ENCODE measurements at places on chromosomes 6 and 20.

DNA sequence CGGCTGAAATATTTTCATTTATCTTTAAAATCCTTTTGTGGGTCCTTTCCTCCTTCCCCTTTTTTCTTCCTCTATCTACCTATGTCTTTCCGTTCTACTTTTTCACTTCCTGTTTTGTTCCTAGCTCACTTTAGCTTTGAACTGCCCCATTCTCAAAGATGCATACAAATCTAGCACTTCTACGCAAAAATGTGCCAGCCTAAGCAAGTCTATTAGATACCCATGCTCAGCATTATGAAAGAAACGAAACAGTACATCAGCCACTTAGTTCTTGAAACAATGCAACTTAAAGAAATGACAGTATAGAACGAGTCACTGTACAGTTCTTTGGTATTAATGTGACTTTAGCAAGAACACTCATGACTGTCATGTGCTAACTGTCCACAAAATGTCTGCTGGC, 47.3 kb upstream of the MARCKS start:
- DNase-seq, result no peak

GRCh38 chr20:35598899-35599775, 16.5 kb upstream of the SPAG4 start:
- no peak for DNase-seq

GRCh38 chr6:160063771-160064413, 57.7 kb upstream of the SLC22A1 start:
- no peak for DNase-seq

DNA sequence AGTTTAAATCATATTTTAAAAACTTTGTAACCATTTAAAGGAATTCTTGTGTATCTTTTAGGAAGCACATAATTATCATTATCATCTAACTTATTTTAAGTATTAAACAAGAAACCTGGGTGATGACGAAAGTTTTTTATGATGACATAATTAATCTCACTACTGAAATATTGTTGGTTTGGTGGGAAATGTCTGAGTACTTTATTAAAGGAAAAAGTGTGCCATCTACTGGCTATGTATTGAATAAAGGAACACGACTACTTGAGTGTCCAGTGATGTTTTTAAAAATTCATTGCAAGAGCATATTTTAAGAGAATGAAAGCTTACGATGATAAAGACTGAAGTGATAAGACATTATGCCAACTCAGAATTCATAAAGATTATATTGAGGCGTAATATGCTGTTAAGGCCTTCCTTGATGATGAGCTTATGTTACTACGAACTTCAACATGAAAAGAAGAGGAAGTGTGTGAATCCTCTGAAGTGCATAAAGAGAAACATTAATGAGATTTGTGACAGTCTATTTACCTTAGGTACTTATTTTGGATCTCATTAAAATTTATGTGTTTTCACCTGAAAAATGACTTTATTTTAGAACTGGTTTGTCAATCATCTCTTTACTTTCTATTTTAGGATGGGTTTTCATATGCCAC, 12.0 kb upstream of the TRMT11 start:
- DNase-seq, result no peak

- no peak for DNase-seq
Measured at GRCh38 chr20:42610070-42610469, 579.6 kb downstream of the PTPRT start.

DNA sequence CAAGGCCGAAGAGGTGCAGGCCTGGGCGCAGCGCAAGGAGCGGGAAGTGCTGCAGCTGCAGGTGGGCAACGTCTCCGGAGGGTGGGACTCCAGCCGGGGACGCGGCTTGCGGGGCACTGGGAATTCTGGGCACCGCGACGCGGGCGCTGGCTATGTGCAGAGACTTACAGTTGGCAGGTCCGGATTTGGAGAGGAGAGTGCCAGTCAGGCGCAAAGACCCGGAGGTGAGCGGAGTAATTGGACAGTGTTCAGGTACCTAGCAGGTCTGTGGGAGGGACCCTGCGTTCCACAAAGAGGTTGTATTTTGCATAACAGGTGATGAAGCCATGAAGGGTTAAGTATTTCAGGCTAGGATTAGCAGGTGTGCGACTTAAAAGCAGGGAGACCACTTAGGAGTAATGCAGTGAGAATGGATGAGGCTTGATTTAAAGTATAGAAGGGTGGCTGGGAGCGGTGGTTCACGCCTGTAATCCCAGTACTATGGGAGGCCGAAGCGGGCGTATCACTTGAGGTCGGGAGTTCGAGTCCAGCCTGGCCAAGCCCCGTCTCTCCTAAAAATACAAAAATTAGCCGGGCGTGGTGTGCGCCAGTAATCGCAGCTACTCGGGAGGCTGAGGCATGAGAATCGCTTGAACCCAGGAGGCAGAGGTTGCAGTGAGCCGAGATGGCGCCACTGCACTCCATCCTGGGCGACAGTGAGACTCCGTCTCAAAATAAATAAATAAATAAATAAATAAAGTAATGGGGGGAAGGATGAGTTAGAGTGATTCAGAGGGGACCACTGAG, 1.0 kb downstream of the MRPS26 start:
- DNase-seq, result no peak

DNA sequence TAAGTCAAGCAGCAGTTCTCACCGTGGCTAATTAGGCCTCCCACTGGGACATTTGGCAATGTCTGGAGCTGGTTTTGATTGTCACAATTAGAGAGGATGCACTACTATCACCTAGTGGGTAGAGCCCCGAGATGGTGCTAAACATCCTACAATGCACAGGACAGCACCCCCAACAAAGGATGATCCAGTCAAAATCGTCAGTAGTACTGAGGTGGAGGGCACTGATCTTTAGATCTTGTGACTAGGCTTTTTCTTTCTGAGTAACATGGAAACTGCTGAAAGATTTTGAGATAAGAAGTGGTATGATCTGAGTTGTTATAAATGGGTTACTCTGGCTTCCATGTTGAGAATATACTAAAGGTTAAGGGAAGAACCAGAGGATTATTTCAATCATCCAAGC, 12.0 kb downstream of the UBD start:
- no peak for DNase-seq

DNA sequence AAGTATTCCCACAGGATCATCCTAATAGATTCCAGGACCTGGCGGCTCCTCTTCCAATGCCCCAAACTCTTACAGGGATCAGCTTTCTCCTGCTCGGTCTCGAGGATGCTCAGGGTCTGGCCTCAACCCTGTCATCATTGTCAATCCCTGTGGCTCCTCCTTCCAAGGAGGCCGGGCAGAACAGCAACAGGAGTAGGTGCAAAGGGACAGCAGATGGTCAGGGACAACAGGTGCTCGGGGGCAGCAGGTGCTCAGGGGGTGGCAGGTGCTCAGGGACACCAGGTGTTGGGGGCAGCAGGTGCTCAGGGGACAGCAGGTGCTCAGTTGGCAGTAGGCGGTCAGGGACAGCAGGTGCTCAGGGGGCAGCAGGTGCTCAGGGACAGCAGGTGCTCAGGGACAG, 84.8 kb downstream of the TTLL2 start:
- DNase-seq, result no peak

DNA sequence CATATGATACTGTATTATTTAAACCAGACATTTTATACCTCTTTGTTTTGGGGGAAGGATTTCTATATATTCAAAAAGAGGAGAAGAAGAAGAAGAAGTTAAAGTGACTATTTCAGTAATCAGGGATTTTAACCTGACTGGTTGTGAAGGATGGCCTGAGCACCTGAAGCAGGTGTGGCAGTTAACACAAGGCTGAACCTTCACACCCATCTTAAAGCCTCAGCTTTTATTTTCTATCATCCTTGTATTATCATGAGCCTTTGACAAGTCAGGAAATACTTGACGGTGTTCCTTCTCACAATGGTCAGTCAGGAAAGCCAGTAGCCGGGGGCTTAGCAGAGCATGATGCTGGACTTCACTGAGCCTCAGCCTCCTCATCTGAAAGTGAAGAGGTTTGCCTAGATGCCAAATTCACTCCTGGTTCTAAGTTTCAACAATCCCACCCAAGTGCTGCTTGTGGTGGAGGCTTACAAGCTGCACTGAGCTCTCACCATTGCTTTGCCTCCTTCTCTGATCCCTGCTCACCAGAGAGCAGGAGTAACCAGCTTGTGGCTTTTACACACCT, 117.2 kb downstream of the JAG1 start:
- DNase-seq, result no peak

- no peak for DNase-seq
Measured at GRCh38 chr6:19041906-19042305, 654.8 kb downstream of the RNF144B start.

DNA sequence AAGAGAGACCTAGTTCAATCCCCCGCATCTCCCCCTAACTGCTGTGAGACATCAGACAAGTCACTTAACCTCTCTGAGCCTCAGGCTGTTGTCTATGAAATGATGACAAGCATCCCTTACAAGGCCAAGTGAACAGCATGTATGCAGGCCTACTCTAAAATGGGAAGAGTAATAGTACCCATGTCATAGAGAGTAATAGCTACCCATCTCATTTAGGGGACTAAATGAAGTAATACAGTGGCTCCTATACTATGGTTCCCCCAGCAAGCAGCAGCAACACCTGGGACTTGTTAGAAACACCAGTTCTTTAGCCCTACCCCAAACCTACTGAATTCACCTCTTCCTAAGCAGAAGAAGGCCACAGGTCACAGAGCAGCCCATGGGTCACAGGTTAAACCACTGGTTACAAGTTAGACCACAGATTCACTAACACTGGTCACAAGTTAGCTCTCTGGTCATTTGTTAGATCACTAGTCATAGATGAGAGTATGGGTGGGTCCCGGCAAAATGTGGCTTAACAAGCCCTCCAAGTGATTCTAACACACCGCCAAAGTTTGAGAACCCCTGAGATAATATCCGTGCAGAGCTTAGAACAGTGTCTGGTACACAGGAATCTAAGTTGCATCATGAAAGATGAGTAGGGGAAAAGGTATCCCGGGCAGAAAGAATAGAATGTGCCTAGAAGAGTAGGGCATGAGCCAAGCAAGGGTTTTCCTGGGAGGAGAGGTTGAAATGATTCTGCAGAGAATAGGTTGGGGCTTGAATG, 1.4 kb downstream of the DEFB124 start:
- DNase-seq, result no peak

DNA sequence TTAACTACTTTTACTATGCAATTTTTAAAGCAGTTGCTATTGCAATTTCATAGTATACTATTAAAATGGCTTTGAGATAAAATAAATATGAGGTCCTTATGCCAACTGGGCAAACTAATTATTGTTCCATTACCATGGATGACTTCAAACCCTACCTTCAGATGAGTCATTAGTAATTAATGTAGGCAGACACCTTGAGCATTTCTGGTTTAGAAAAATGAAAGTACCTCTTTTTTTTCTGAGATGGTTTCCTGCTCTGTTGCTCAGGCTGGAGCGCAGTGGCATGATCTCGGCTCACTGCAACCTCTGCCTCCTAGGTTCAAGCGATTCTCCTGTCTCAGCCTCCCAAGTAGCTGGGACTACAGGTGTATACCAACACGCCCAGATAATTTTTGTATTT, 11.9 kb downstream of the ASF1A start:
- no peak for DNase-seq

DNA sequence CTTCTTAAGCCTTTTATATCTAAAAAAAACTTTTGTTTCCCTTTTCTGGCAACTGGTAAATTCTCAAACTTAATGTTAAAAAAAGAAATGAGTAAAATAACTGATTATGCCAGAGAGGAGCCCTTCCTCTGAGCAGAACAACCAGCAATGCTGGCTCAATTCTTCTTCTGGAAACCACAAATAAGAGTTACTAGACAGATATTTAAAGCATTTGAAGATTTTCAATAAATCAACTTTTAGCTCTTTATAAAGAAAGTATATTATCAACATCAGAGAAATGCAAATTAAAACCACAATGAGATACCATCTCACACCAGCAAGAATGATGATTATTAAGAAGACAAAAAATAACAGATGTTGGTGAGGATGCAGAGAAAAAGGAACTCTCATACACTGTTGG, 61.1 kb upstream of the TCF21 start:
- no peak for DNase-seq

DNA sequence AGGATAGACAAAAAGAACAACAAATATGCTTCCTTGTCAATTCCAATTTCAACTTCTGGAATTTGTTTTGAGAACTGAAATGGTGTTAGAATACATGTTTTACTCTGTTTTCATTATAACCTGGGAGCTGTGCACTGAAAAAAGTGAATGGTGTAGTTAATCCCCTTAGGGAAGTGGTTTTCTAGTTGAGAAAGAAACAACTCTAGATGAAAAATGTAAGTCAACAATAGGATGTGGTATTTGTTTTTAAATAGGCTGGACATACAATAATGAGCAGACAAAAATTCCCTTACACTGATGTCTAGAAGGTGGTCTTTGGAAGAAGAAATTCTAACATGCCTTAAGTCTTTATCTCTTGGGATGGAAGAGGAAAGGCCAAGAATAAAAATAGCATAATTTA, 59.9 kb upstream of the TINAG start:
- DNase-seq, result no peak

DNA sequence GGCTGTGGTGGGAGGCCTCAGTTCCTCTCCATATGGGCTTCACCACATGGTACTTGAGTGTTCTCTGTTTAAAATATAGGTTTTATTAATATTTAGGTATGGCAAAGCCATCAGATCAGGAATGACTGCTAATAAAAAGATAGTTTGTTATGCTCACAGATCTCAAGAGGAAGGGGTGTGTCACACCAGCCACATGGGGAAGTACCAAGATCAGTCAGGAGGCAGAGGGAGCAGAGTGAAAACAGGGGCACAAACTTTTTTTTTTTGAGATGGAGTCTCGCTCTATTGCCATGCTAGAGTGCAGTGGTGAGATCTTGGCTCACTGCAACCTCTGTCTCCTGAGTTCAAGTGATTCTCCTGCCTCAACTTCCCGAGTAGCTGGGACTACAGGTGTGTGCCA, 92.1 kb upstream of the GCM1 start:
- no peak for DNase-seq

DNA sequence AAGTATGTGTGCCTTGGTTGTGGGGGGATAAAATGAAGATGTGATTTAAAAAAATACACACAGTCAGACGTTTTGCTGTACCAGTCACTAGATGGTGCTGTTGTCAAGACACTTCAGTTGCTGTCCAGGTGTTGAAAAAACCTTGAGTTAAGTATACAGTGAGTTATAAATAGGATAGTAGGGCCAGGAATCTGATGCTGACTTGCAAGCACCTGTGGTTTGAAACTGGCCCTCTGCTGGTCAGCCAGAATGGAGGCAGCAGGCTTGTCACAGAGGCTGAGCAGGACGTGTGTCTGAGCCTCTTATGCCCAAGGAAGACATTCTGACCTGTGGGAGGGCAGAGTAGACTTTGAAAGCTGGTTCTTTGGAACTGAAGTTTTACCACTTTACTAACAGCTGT, 27.8 kb downstream of the RNF8 start:
- DNase-seq, result no peak
